Activated naive CD4-positive, alpha-beta T cell treated with Interleukin-2 at 50 U/mL for 16 hours (primary cell): ENCODE measurements at places on chromosomes 2 and 18.

DNA sequence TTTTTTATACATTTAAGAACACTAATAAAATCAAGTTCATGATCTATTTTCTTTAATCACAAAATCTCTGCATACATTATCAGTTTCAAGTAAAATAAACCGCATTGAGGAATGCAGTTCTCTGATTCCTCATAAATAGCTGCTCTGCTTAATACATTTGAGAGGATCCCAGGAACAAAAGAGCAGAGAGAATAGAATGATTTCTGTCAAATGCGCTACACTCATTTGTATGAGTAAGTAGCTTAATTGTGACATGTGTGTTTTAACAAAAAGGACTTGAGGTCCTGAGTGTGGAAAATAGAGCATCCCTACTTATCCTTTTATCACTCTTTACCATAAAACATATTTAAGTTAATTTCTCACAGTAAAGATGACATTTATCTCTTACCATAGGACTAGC is 134.0 kb downstream of the PID1 start:
- no peak for DNase-seq

DNA sequence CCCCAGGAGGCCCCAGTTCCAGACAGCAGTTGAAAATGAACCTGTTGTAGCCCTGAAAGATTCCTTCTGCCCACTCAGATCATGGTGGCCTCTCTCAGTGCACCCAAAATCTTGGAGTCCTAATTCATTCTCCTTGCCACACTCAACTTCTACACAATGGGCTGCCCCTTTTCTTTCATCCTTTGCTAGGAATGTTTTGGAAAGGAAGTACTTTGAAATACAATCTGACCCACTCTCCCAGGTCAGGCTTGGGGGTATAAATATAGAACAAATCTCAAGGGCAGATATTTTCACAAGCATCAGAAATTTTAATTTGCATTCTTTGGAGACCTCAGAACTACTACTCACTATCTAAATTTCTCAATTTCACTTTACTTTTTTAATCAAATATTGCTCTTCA is 103.2 kb upstream of the SH3BP4 start:
- no peak for DNase-seq

- DNase-seq, result no peak
Measured at GRCh38 chr2:120820263-120820952, 84.7 kb downstream of the GLI2 start.

DNA sequence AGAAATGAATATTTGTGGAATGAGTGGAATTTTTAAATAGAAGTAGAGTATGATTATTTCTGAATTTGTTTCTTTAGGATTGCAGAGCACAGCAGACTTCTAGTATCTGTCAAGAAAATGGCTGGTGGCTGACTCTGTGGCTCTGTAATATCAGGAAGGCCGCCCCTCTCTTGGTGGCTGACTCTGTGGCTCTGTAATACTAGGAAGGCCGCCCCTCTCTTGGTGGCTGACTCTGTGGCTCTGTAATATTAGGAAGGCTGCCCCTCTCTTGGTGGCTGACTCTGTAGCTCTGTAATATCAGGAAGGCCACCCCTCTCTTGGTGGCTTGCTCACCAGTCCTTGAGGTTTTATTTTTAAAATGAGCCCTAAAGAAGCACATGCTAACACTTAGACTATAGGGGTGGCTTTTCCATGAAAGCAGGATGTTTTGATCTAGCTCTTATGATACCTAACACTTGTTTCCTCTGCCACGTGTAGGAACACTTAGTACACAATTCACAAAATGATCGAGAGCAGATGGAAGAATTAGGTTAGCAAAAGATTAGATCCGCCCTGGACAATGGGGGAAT is 85.1 kb upstream of the TTC39C start:
- no peak for DNase-seq

DNA sequence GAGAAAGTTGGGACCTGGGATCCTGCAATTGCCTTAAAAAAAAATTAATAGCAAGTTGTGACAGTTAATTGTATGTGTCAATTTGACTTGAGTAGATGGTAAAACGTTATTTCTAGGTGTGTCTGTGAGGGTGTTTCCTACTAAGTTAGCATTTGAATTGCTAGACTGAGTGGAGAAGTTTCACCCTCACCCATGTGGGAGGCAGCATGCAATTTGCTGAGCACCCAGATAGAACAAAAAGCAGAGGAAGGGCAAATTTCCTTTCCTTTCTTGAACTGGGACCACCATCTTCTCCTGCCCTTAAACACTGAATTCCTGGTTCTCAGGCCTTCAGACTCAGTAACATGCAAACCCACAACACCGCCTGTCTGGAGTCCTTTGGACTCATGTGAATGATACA is 455.7 kb downstream of the GALR1 start:
- DNase-seq, result no peak

DNA sequence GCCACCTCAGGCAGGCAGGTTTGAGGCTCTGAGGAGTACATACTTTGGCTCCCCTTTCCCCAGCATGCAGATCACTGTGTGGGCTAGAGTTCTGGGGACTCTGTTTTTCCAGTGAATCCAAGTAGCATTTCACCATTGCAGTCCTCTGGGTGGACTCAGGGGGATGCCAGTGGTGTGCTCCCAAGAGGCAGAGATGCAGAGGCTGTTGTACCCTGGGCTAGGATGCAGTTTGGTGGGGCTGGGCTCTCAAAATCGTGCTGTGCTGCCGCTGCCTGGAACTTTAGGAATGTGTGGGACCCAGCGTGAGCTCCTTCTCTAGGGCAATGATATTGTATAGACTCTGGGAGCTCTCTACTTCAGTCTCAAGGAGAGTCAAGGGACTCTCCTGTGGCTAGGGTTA is 104.9 kb downstream of the MYO3B start:
- DNase-seq, result no peak

- no peak for DNase-seq
Measured at GRCh38 chr2:128376241-128377041, 57.8 kb upstream of the HS6ST1 start.

GRCh38 chr2:62919041-62919440 is 131.6 kb upstream of the OTX1 start:
- DNase-seq, result no peak

- DNase-seq, result no peak
Measured at GRCh38 chr18:79947054-79947755, 4.2 kb downstream of the SLC66A2 start.

GRCh38 chr2:109533823-109534222 is 79.9 kb downstream of the SEPTIN10 start:
- no peak for DNase-seq

- DNase-seq, result no peak
Measured at GRCh38 chr2:226802573-226802972, 3.0 kb upstream of the IRS1 start.

DNA sequence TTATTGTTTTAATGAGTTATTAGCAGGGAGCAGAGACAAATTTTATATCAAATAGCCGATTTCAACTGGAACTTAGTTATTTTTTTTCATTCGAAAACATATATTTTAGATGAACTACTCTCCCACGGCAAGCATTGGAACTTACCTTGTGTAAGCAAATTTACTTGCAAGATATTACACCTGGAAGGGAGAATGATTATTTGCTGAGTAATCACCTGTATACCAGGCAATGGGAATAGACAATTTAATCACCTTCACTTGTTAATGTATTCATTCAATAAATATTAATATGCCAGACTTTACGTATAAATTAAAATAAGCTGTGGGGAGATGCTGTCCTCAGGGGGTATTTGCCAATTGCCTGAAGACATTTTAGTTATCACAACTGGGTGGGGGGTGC is 1069.9 kb upstream of the CHAC2 start:
- no peak for DNase-seq

GRCh38 chr2:74952575-74952974 is 5.9 kb upstream of the POLE4 start:
- DNase-seq, result no peak
